ENCODE measurements at places on chromosomes 5 and 9.

GRCh38 chr5:113367586-113367985 lies 67.2 kb downstream of the TSSK1B start:
- H3K27ac ChIP-seq: no peak overlapping the region
- H3K4me3 ChIP-seq: no peak overlapping the region
- DNase-seq: no peak
- H3K36me3 ChIP-seq: no peaks in the 10 kb centered on the region
- no peaks in the 10 kb centered on the region for H3K4me1 ChIP-seq

GRCh38 chr9:137726764-137727163 lies 108.0 kb downstream of the EHMT1 start:
- no peak overlapping the region for H3K27ac ChIP-seq
- DNase-seq: no peak
- no peaks in the 10 kb centered on the region for H3K27me3 ChIP-seq
- peaks cover 36% of the 10 kb centered on the region for H3K36me3 ChIP-seq
- no peak overlapping the region for H3K4me3 ChIP-seq

DNA sequence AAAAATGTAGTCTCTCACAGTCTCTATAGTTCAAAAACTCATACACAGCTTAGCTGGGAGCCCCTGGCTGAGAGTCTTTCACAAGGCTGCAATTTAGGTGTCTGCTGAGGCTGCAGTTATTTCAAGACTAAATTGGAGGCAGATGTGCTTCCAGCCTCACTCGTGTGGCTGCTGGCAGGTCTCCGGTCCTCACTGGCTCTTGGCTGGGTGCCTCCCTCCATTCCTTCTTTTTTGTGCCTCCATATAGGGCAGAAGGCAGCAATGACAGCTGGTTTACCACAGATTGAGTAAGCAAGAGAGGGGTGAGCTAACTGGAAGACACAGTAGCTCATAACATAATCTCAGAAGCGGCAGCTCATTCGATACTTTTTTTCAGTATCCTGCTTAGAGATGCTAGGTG lies 2167.7 kb upstream of the WWC1 start:
- no peaks in the 10 kb centered on the region for H3K27me3 ChIP-seq
- H3K27ac ChIP-seq: no peak overlapping the region
- no peak for DNase-seq
- H3K4me1 ChIP-seq: no peaks in the 10 kb centered on the region
- no peaks in the 10 kb centered on the region for H3K36me3 ChIP-seq

DNA sequence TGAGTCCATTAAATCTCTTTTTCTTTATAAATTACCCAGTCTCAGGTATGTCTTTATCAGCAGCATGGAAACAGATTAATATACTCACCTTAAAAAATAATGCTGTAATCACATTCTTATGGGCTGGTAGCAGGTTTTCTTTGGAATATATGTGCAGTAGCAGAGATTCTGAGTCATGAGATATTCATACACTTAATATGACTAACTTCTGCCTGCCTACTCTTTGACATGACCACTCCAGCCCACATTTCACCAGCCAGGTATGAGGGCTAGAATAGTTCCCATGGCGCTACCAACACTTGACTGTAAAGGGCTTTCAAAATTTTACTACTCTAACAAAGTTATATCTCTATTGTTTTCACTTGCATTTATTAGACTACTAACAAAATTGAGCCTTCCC lies 74.1 kb upstream of the GHR start:
- no peak for DNase-seq
- H3K4me3 ChIP-seq: no peak overlapping the region
- H3K27ac ChIP-seq: no peak overlapping the region
- H3K36me3 ChIP-seq: no peaks in the 10 kb centered on the region
- H3K4me1 ChIP-seq: no peaks in the 10 kb centered on the region
